Left ventricle myocardium inferior (tissue), 1 donor: ENCODE measurements at places on chromosomes 16 and 17.
A peak's percentile ranks its signal among the peaks of the same experiment; 100 is the strongest.

DNA sequence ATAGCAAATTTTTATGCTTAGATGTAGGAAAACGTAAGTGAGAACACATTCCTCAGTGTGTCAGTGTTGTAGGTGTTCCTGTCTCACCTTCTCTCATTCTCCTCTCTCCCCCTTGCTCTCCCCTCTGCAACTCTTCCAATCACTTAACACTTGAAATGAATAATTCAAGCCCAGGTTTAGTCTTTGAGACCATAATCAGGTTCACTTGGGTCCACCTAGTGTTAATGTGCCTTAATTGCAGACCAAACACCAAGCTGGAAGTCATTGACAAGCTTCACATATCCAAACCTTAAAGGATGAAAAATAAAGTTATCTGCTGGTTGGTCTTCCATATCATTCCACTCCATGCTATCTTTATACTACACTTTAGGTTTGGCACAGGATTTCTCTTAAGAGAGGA lies 37.0 kb downstream of the STXBP4 start:
- DNase-seq, result no peak

- DNase-seq, result no peak
Measured at GRCh38 chr17:57809879-57810278, 40.0 kb downstream of the MRPS23 start.

DNA sequence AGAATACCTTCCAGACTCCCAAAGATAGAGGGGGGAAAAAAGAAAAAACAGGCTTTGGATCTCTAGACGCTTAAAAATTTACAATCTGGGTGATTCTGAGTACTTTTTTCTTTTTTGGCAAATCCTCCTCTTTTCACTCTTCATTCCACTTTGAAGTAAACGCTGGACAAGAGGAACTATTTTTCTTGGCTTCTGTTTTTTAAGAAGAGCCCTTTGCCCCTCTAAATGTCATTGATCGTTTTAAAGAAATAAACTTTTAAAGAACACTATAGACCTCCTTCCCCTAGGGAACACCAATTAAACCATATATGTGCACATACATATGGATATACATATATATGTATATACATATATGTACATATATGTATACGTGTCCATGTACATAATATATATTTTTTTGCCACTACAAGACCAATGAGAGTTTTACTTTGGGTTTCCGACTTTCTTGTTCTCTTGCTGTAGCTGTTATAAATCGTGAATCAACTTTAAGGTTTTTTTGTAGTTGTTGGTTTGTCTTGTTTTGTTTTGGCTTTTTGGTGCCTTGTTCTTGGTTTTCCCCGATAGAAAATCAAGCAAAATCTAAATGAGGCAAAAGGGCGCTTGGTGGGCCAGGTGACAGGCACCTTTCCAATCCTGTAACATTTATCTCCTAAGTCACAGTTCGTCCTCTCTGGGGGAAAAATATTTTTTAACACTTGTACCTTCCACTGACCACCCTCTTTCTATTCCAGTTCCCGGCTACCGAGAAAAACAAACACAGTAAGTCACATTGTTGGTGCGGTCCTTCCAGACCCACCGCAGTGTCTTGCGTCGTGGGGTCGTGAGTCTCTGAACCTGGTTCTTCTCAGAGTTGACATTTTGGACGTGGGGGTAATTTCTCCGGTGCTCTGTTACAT lies 4.4 kb downstream of the FOXF1 start:
- no peak for DNase-seq

DNA sequence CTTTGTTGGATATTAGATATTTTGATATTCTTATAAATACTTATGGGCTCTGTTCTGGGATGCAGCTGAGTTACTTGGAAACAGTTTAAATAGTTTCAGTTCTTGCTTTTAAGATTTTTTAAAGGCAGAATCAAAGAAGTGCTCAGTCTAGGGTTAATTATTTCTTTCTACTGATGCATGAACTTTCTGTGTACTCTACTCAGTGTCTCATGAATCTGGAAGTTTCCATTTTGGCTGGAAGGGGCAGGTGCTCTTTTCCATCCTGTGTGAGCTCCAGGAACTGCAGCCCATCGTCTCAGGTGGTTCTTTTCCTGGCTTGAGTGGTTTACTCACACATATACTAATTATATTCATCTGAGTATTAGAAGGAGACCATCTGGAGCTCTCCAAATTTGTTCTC lies 61.1 kb upstream of the CPHXL start:
- no peak for DNase-seq

DNA sequence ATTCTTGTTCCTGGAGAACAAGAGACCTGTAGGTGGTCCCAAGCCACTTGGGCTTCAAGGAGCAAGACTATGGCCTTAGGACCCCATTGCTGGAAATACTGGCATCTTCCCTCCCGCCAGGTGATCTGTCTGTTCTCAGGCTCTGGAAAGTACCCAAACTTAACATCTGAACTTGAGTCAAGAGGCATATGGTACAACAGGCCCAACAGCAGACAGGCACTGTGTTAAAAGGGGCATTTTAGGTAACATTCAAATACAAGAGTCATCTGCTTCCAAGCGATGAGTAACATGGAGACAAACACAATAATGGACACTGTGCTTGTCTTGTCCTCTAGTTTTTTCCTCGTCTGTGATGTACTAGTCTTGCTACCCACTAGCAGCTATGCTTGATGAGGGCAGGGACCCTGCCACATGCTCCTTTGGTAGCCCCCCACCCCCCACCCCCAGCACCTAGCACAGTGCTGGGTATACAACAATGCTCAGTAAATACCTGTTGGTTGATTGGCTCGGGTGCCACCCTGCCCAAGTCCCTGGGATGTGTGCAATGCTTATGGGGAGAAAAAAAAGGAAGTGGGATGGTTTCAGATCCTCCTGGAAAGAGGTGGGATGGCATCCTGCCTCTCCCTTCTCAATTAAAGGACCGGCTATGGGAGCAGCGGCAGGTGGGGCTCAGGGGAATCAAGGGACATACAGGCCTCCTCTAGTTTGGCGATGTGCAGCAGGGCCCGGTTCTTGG lies 19.4 kb downstream of the CSF3 start:
- no peak for DNase-seq

DNA sequence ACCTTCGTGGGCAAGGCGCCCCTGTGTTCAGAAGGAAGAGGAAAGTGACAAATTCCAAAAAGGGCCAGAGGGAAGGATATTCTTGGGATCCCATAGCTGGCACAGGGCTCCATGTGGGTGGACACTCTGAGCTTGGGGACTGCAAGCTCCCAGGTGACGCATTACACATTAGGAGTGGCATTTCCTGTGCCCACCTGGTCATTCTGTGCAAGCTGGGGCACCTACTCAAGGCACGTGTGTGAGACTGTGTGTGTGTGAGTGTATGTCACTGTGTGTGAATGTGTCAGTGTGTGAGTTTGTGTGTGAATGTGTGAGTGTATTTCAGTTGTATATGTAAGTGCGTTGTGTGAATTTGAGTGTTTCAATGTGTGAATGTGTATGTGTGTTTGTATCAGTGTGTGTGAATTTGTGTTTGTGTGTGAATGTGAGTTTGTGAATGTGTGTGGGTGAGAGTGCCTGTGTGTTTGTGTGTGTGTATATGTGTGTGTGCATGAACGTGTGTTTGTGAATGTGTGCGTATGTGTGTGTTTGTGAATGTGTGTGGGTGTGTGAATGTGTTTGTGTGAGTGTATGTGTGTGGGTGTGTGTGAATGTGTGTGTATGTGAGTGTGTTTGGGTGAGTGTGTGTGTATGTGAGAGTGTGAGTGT lies 1.6 kb upstream of the CD300A start:
- DNase-seq, result no peak

GRCh38 chr17:28702752-28703150 lies 8.9 kb downstream of the PROCA1 start:
- DNase-seq, result no peak

GRCh38 chr17:17737961-17738894 lies 57.0 kb downstream of the RAI1 start:
- DNase-seq, result no peak

GRCh38 chr16:51577621-51578303 lies 426.7 kb upstream of the SALL1 start:
- DNase-seq, result no peak

GRCh38 chr17:58377661-58378060 lies 25.7 kb upstream of the SUPT4H1 start:
- no peak for DNase-seq

GRCh38 chr17:17845046-17845775 lies 8.4 kb upstream of the SREBF1 start:
- DNase-seq, result no peak

GRCh38 chr17:41939693-41940090 lies 9.3 kb downstream of the ODAD4 start:
- DNase-seq, result no peak

DNA sequence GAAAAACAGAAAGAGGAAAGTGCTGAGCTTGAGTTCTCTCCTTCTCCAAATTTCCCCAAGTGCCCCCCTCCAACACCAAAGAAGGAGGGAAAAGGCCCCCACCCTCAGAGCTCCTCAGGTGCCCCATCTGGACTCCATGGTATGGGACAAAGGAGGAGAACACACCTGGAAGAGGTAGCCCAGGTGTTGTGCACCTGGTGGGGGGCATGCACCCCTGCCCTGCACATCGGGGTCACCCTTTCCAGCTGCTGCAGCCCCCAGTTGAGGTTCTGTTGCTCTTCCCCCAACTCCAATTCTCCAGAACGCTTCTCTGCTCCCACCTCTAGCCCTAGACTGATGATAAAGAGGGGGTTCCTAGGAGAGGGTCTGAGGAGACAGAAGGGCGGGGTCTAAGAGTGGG lies 3.0 kb upstream of the COL1A1 start:
- DNase-seq, result no peak

DNA sequence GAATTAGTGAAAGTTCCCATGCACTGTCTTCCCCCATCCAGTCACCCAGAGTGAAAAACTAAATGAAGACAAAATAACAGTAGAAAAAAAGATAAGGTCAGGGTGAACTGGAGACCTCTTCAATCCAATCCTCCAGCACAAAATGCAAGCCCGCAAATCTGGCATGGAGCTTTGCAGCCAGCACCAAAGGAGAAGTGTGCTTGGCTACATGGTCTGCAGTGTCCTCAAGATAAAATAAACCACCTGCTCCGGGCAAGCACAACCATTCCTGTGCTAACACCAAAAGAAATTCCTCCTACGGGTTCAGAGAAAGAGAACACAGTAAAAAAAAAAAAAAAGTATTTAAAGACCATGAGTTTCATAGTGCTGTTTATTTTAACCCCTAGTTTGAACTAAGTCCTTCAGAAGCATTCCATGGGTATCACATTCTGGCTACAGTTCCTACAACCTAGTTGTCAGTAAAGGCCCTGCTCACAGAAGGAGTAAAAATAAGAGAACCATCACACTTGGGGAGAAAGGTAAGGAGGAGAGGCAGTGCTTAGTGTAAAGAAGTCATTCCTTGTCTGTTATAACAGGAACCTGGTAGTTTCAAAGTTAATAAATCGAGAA lies 109.1 kb downstream of the GAS7 start:
- DNase-seq, result peak; percentile 43

- no peak for DNase-seq
Measured at GRCh38 chr16:22665048-22665797, 148.7 kb upstream of the HS3ST2 start.

DNA sequence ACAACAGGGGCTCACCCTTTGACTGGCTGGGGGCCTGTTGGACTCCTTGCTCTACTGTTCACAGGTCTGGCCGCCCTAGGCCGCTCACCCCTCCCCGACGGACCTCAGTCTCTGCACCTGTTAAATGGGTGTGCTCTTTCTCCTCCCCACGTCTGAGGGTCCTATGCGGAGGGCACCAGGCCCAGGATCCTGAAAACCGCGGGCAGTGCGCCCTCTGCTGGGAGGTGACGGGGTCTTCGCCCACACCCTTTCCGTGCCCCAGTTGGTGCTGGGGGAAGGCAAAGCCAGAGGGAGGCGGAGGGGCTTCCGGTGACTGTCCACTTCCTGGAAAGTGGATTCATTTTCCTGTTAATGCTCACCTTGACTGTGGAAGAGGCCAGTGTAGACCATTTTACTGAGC lies 1010.9 kb downstream of the KCNJ18 start:
- no peak for DNase-seq

DNA sequence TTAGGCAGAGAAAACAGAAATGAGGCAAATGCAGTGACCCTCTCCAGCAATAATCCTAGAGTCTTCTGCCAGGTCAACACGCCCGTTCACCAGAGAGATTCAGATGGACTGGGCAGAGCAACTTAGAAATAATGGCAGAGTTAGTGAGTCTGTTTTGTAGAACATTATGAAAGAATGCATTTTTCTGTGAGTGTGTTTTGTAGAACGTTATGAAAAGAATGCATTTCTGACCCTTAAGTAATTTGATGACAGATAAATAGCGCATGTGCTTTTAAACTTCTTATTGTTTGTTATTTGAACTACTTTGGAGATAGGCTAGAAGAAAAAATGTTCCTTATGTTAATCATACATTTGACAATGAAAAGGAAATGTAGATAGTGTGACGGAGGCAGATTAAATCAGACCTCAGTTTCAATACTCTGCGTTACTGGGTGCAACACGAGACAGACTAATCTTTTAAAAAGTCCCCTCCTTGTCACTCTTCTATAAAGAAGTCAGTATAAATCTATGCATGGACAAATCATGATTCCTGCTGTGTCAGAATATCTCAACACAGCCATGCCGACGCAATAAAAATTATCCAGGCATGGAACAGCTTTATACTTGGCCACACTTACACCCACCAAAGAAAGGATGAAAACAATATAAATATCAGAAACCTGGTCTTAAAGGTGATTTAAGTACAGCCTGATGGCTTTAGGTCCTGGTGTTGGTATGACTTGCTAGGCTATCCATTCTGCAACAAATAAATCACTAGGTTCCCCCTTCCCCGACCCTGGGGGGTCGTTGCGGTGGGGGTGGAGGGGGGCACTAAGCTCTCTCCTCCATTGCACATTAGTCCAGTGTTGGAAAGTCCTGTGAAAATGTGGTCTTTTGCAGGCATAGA lies 47.8 kb downstream of the MARCHF10 start:
- no peak for DNase-seq

GRCh38 chr17:50466371-50467113 lies 2.1 kb downstream of the CHAD start:
- DNase-seq, result no peak

- no peak for DNase-seq
Measured at GRCh38 chr17:64679710-64680216, 17.7 kb upstream of the SMURF2 start.

GRCh38 chr17:70434536-70435490 lies 265.5 kb downstream of the KCNJ2 start:
- no peak for DNase-seq

DNA sequence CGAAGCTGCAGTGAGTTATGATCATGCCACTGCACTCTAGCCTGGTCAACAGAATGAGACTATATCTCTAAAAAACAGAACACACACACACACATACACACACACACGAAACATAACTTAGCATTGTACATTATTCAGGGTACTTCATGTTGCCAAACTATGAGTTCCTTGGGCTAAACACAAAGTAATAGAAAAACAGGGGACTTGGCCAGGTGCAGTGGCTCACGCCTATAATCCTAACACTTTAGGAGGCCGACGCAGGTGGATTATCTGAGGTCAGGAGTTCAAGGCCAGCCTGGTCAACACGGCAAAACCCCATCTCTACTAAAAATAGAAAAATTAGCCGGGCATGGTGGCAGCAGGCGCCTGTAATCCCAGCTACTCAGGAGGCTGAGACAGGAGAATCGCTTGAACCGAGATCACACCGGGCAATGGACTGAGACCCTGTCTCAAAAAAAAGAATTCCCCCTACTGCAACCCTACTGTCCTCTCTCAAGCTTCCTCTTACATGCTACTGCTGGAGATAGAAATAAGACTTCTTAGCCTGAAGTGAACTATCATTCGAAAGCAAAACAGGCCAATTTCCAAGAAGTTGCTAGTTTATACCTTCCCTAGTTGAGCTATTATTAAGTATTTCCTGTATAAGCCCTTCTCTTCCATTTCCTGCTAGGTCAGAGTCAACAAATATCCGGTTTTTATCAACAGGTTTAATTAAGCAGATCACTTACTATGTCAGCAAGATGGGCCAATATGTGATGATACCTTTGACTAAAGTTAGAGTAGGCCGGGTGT lies 7.2 kb downstream of the LSM12 start:
- no peak for DNase-seq
